ENCODE measurements at places on chromosomes 1 and 21.

GRCh38 chr1:12340544-12340930 is 110.7 kb downstream of the VPS13D start:
- no peak for DNase-seq

DNA sequence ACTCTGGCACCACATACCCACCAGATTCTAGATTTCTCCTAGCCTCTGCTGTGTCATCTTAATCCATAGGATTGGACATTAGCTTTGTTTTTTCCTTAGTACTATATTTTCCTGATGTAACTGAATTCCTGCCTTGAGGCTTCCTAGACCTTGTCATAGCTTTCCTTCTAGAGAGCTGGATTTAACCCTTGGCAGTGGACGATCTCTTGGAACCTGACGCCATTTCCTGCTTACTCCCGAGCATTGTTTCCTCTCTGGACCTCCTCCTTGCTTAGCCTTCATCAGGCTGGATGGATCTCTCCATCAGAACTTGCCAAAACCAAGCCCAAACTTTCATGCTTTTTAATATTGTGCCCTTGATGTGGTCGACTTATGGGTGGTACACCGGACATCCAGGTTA is 1.5 kb downstream of the APOBEC4 start:
- no peak for DNase-seq

DNA sequence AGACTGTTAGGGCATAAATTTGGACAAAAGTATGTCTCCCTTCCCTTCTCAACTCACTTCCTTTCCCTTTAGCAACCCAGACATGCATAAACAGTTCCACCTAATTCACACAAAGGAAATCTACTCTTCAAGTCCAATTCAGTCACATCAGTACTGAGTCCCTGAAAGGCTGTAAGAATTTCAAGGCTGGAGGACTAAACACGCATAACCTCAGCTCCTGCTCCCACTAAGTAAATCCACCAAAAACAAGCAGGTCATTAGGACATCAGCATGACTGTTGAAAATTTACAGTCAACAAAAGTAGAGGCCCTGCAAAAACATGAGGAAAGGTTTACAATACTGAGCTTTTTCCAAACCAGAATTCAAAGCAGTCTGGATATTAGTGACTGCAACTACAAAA is 18.4 kb downstream of the SETD4 start:
- no peak for DNase-seq

DNA sequence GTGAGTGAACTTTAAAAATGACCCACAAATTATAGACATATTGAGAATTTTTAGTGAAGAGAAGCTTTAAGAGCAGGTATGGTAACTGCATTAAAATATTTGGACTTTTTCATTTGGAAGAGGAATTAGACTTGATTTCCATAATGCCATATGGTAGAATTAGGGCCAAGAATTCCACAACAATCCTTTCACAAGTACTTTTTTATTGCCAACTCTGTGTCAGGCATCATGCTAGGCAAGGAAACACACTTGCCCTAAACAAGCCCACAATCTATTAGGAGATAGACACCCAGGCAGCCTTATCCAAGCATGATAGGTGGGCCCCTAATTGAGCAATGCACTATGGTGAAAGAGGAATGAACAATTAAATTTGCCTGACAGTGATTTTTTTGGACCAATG is 353.0 kb downstream of the TGFB2 start:
- DNase-seq = no peak

GRCh38 chr1:7410156-7410555 is 360.9 kb upstream of the VAMP3 start:
- no peak for DNase-seq

- no peak for DNase-seq
Measured at GRCh38 chr1:56825436-56825835, 6.2 kb upstream of the FYB2 start.

DNA sequence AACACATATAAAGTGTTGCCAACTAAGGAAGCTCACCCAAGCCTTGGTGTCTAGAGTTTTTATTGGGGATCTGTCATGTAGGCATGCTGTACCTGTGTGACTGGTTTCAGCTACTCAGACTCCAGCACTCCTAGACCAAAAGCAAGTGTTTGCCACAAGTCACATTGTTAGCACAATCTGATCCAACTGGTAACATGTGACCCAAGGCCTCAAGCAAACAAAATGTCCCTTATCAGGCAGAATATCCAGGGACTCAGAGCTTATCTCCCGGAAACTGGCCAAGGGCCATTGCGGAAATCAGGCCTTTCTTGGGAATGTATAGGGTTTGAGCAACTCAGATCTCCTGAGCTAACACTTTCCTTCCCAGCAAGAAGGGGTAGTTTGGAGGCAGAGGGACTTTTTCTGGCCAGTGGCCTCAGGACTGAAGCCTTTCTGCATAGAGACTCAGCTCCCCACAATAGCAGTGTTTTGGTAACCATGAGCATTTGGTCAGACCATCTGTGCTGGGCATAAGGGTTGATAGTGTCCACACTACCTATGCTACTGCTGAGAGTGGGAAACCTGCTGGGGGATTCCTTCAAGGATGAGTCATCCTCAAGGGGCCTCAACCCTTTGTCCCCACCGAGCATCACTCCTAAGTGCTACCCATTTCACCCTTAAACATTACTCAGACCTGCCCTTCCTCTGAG is 29.6 kb downstream of the NHLH2 start:
- no peak for DNase-seq
